ENCODE measurements at places on chromosomes 11 and 22.
A peak's percentile ranks its signal among the peaks of the same experiment; 100 is the strongest.

DNA sequence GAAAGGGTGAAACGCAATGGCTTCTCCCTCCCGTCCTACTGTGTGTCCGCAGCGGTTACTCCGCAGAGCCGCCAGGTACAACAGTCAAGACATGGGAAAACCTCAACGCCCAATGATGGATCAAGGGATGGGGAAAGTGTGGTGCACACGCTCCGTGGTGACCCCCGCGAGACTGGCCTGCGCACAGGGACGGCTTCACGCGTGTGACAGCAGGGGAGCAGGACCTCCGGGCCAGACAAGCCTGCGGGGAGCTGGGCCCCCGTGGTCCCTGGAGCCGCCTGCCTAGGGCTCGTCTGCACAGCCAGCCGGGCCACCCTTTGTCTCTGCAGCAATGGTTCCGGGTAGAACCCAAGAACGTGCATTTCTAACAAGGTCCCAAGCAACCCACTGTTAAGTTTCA, 31.7 kb upstream of the MOB2 start:
- DNase-seq: no peak

DNA sequence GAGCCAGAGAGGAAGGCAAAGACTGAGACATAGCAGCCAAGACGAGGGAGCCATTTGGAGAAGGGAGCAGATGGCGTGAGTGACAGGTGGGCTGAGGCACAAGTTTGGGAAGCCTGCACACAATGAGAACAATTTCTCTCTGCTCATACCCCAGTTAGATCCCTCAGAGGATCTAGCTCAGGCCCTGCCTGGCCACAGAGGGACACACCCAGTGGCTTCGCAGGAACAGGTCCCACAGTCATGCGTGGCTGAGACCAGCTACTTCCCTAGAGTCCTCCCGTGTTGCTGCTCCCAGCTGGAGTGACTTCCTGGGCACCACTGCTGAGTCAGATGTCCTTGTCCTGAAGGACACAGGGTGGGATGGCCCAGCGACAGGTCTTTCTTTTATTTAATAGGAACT, 33.4 kb upstream of the LYVE1 start:
- no peak for DNase-seq

DNA sequence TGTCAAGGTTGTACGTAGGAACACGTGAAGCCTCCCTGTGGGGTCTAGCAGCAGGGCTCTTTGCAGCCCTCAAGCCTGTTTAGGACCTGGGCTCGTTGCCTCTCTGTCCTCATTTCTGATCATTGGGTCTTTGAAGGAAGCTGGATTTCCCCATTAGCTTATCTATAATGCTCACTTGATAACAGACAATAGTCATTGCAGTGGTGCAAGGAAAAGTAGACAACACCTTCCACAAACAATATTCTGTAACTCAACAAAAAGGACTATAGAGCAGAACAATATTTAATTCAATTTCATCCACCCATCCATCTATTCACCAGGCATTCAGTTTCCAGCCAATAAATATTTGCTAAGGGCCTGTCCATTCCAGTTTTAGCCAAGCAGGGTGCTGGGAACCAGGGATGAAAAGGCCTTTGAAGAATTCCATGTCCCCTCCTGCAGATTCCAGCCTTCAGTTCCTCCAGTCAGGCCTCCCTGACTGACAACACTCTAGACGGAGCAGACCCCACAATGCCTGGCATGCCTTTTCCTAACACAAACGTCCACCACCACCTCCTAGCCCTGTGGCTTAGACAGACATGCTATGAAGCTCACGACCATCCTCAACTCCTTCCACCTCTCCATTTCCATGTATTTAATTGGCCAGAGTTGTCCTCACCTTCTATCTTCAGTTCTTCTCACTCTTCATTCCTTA, 12.7 kb upstream of the POLD3 start:
- DNase-seq: no peak

GRCh38 chr22:46935506-46936377, 173.3 kb downstream of the TBC1D22A start:
- DNase-seq: no peak

- DNase-seq: no peak
Measured at GRCh38 chr11:18394928-18395734, 768 bp downstream of the LDHA start.

DNA sequence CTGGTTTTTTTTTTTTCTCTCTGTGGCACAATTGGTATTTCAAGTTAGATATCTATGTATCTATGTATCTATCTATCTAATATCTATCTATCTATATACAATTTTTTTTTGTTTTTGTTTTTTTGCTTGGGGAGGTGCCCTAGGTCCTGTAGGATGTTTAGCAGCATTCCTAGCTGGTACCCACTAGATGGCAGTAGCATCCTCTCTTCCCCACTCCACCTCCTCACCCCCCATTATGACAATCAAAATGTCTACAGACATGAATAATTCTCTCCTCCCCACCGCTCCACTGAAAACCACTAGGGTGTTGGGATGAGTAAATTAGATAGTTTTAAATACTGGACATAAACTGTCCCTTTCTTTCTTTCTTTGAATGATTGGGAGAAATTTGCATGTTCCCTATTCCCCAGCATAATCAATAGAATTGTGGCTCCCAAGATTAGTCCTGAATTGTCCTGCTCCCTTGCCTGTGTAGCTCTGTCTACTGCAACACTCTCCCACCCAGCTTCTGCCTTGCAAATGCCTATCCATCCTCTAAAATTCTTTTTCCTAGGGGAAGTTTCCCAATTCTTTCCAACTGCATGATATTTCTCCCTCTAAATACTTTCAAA, 1152.4 kb downstream of the LRRC4C start:
- DNase-seq: no peak

- DNase-seq: no peak
Measured at GRCh38 chr11:65479184-65480145, 19.4 kb upstream of the MALAT1 start.

- no peak for DNase-seq
Measured at GRCh38 chr11:61022311-61023085, 51.0 kb downstream of the CD6 start.

- DNase-seq: no peak
Measured at GRCh38 chr11:131206671-131207070, 163.7 kb upstream of the NTM start.

- DNase-seq: no peak
Measured at GRCh38 chr22:20615021-20615420, 107.6 kb downstream of the MED15 start.

DNA sequence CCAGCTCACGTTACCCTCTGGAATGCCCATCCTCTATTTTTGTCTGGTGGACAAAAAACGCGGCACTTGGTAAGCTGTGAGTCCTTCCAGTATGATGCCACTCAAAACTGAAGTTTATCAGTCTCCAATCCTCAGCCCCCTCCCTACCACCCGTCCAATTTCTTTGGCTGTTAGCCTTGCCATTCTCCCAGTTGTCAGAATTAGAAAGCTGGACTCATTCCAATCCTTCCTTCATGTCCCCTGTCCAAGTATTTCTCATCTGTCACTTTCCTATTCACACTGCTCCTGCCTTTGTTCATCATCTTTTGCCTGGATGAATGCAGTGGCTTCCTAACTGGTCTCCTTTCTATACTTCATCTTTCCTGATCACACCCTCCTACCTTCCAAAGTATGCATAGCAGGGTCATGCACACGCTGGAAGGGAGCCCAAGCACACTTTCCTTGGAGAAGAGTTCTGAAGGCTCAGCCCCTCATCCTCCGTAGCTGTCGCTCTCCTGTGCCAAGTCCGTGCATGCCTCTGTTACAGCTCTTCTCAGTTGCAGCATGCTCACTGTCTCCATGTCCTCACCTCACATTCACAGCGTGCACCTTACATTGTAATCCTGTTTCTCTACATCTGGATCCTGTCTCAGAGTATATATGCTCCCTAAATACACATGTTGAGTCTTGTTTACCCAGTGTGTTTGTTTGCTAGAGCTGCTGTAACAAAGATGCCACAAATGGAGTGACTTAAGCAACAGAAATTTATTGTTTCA, 19.4 kb downstream of the APLP2 start:
- no peak for DNase-seq

DNA sequence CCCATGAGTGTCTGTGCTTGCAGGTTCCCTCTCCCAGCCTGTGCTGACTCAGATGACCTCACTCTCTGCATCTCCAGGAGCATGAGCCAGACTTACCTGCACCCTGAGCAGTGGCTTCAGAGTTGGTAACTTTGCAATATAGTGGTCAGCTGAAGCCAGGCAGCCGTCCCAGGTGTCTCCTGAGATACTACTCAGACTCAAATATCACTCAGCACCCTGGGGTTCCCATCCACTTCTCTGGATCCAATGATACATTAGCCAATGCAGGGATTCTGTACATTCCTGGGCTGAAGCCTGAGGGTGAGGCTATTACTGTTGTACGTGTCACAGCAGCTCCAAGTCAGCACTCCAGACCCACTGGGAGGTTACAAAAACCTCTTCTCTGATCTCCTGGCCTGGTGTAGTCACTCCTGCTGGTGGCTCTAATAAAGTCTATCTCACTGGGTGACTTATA, 87.8 kb upstream of the TOP3B start:
- DNase-seq: no peak

DNA sequence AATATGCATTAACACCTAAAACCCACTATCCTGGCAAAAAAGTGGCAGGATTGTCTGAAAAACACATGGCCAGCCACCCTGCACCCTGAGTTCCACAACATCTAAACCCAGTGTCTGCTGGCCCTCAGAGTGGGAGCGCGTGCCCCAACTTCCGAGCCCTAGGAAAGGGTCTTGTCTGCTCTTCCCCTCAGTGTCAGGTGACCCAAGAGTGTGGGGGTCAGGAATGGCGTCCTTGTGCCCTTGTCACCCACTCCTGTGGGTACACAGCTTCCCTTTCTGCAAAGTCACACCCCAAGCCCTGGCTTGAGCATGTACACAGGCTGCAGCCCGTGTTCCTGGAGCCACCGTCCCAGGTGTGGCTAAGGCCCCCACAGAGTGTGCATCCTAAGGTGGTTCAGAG, 67.6 kb downstream of the CDKN1C start:
- no peak for DNase-seq

GRCh38 chr22:28750471-28750881, 8.6 kb downstream of the HSCB start:
- no peak for DNase-seq

DNA sequence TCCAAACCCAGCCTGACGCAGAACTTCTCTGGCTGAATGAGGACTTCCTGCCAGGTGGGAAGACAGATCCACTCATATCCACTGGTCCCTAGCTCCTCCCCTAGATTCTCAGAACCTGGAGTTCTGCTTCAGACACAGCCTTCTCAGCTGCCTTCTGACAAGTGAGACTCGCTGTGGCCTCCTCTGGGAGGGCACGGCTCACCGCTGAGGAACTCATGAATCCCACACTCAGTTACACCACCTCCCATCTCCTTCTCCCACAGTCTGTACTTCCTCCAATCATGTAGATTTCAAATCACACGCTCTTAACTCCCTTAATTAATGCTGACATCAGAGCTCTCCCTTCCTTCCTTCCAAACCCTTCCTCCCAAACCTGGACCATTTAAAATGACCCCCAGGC, 86.4 kb upstream of the TMEM45B start:
- no peak for DNase-seq

- DNase-seq: no peak
Measured at GRCh38 chr22:22046370-22046769, 63.8 kb upstream of the TOP3B start.

- DNase-seq: no peak
Measured at GRCh38 chr22:48278620-48279460, 1516.4 kb downstream of the TBC1D22A start.

GRCh38 chr11:1054143-1055108, 17.9 kb upstream of the MUC6 start:
- DNase-seq: no peak

- no peak for DNase-seq
Measured at GRCh38 chr11:63841554-63841953, 2.6 kb downstream of the MARK2 start.

- no peak for DNase-seq
Measured at GRCh38 chr22:19669570-19669969, 44.7 kb upstream of the SEPTIN5 start.

GRCh38 chr11:56509439-56509838, 18.3 kb upstream of the OR5M8 start:
- no peak for DNase-seq

DNA sequence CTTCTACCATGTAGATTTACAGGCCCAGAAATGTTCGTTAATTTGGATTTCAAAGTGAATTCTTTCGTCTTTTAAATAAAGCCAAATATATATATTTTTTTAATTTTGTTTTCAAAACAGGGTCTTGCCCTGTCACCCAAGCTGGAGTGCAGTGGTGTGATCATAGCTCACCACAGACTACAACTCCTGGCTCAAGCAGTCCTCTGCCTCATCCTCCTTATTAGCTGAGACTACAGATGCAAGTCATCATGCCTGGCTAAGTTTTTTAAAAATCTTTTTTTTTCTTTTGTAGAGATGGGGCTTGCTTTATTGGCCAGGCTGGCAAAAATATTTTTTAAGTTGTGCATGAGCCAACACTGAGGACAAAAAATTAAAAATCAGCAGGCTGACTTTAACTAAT, 5.0 kb upstream of the LMO2 start:
- no peak for DNase-seq

- no peak for DNase-seq
Measured at GRCh38 chr11:85776951-85777602, 33.9 kb downstream of the SYTL2 start.

- DNase-seq: peak; percentile 73
Measured at GRCh38 chr22:41403532-41404318, 22.0 kb downstream of the TEF start.

- DNase-seq: no peak
Measured at GRCh38 chr11:121763526-121763925, 310.8 kb upstream of the SORL1-AS1 start.

Measured in stimulated activated CD4-positive, alpha-beta T cell treated with anti-CD3 and anti-CD28 coated beads, Interleukin-1b, Interleukin-23, amount 100 ng/mL, for 24 hours (primary cell).